ENCODE measurements at places on chromosomes 16 and 17.
A peak's percentile ranks its signal among the peaks of the same experiment; 100 is the strongest.

DNA sequence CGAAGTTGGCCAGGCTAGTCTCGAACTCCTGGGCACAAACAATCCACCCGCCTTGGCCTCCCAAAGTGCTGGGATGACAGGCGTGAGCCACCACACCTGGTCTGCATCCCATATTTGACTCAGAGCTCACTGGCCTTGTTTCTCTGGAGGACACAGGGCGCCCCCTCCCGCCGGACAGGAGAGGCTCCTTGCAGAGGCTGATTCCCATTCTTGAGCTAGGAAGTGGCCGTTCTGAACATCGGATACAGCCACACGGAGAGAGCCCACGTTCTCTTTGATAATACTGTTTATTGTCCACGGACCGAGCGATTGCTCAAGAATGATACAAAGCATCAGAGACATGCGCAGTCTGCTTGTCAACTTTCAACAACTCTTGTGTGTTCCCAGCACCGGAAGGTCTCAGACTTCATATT lies 12.1 kb upstream of the USP36 start:
- DNase-seq = peak; percentile 53

GRCh38 chr17:77924757-77925336 lies 33.7 kb upstream of the TNRC6C start:
- DNase-seq = no peak

DNA sequence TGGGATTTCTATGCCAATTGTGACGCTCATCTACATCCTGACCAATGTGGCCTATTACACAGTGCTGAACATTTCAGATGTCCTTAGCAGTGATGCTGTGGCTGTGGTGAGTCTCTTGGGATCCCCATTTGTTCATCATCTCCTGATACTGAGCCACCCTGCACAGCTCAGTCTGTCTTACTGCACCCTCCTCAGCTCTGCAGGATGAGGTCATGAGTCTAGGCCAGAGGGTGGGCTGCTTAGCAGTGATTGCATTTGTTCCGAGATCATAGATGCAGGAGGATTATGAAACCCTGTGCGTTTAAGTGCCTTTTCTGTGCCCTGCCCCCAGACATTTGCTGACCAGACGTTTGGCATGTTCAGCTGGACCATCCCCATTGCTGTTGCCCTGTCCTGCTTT lies 19.5 kb downstream of the SLC7A6OS start:
- no peak for DNase-seq

DNA sequence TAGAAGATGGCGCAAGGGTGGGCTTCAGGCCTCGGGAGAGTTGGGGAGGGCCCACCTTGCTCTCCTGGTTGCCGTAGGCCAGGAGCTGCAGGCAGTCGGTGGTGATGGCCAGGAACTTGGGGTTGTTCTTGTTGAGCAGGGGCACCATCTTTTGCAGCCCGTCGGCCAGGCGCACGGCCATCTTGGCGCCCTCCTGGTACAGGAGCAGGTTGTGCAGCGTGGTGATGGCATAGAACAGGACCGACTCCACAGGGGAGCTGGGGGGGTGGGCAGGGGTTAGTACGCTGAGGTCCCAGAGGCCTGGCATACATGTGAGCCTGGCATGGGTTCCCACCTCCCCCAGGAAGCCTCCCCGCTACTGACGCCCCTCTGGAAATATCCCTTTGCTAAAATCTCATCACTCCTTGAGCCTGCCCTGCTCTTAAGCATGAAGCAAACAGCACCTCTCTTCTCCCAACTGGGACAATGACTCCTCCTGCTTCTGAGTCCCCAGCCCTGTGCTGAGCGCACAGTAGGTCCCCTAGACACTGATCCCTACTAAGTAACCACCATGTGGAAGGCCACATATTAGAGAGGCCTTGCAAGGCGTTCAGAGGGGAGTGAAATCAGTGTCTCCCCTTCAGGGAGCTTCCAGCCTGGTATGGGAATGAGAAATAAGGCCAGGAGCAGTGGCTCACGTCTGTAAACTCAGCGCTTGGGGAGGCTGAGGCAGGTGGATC lies 19.0 kb downstream of the JUP start:
- no peak for DNase-seq

- DNase-seq = no peak
These were observed 163.4 kb downstream of the ZFHX3 start for GRCh38 chr16:72884573-72884972.

DNA sequence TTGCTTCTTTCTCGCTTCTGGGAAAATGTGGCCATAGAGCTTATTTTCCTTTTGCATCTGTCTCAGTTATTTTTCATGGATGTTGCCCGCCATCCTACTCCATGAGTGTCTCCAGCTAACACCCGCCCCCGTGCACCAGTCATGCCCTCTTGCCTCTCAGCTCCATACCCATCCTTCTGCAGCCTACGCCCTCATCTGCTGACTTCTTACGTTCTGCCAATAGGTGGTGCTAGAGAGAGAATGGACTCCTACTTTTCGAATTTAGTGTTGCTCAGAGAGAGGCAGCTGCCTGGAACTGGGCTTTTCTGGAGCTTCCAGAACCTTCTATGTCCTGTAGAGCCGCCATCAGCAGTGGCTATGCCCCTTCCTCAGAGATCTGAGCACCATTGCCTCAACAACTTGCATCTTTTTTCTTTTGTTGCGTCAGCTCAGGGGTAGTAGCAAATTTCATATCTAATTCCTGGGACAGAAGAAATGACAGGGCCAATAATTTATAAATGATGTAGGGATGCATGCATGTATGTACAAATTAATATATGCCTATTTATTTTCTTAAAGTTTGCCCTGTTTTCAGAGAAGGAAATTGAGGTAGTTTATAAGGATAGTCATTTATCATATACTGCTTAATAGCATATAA lies 119.7 kb upstream of the MYOCD start:
- peak; percentile 50 for DNase-seq

- DNase-seq = no peak
These were observed 2.5 kb downstream of the EIF1 start for GRCh38 chr17:41691031-41691777.

- DNase-seq = no peak
These were observed 6.9 kb downstream of the MYCBPAP start for GRCh38 chr17:50514936-50515702.
